ENCODE measurements at places on chromosomes 7 and 10. TPM values are rescaled to one million over a fixed set of nuclear protein-coding genes. Genes with fewer than 3 reads are reported as not detected.
A peak's percentile ranks its signal among the peaks of the same experiment; 100 is the strongest.

SPDYE11 gene
- under 0.01 TPM for total RNA-seq

A1CF gene
- not detected for total RNA-seq

GJD4 gene
- not detected for total RNA-seq

LRRC17 gene
- total RNA-seq: 15.5 TPM

RAB19 gene
- not detected for total RNA-seq

NKX1-2 gene
- total RNA-seq: under 0.01 TPM

GRCh38 chr7:157727964-157728615 is 391.3 kb downstream of the DNAJB6 start:
- no peak for DNase-seq

- DNase-seq: no peak
These were observed 9.7 kb downstream of the MINDY4 start for GRCh38 chr7:30780941-30781340.

GRCh38 chr10:110029450-110029849 is 21.7 kb downstream of the ADD3 start:
- no peak for DNase-seq

DNA sequence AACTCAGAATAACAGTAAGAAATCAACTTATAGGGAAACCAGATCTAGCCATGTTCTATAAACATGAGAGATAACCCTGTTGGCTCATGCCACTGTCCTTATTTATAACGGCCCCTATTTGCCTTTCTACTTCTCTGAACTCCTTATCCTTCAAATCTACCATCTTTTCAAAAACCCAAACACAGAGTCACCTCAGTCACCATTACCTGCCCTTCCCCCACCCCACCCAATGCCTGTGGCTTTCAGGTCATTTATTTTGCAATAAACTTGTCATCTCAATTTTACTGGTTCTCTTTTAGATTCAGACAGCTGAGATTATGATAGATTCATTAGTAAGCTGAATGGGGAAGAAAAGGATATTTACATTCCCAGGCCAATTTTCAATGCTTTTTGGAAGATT is 53.6 kb downstream of the KMT2C start:
- no peak for DNase-seq

DNA sequence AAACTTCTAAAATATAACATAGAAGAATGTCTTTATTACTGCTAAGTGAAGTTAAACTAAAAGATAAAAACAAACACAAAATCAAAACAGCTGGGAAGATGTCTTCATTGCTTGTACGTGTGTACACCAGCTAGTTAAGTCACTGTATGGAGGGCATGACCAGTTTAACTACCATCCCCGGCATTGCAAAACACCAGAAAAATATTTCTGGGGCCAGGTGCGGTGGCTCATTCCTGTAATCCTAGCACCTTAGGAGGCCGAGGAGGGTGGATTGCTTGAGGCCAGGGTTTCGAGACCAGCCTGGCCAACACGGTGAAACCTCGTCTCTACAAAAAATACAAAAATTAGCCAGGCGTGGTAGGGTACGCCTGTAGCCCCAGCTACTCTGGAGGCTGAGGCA is 19.2 kb upstream of the C7orf33 start:
- no peak for DNase-seq

DNA sequence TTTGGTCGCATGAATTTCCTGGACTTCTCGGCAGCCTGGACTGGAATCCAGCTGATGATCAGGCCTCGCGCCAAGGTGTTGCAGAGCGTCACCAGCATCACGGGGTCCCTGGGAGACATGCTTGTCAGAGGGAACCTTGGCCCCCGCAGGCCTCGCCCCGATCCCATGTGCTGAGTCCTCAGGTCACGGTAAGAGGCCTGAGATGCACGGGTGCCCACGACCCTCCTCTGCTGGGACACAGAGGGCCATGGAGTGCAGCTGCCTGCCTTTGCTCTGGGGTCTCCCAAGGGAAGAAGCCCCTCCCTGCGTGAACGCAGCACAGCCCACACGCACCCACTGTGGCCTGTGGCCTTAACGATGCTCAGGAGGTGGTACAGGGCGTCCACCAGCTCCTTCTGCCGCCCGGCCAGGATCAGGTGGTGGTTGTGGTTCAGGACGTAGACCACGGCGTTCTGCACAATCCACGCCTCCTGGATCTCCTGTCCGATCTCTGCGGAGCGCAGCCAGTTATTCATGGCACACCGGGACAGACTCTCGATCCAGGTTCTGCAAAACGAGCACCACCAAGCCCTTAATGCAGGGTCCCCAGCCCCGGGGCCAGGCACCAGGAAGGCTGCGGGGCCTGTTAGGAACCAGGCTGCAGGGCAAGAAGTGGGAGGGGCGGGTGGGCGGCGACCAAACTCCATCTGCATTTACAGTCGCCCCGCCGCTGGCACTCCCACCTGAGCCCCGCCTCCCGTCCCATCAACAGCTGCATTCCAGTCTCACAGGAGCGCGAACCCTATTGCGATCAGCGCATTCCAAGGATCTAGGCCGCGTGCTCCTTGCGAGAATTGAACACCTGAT is 29.4 kb downstream of the CFAP46 start:
- DNase-seq: no peak

- DNase-seq: no peak
These were observed 67.4 kb upstream of the ZNF438 start for GRCh38 chr10:31099094-31099493.

GRCh38 chr7:1691601-1692514 is 21.8 kb downstream of the ELFN1 start:
- DNase-seq: peak; percentile 28

DNA sequence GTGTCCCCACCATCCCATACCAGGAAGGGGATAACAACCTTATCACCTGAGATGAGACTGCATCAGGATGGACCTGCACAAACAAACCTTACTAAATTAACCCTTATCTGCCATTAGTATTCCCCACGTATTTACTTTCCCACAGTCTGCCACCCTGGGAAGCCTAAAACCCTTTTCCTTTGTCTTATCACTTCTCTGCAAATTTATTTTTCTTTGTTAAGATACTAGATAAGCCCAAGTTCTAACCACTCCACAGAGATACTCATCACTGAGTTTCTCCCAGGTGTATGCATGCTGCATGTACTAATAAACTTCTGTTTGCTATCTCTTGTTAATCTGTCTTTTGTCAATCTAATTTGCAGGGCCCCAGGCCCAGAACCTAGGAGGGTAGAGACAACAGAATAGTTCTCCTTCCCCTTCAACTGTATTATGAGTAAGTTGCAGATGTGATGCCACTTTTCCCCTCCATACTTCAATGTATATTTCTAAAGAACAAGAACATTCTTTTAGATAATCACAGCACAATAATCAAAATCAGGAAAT is 66.0 kb downstream of the ELMO1 start:
- no peak for DNase-seq

- DNase-seq: no peak
These were observed 1004.0 kb upstream of the C7orf33 start for GRCh38 chr7:147586526-147586925.

- DNase-seq: no peak
These were observed 298.6 kb upstream of the AKR1E2 start for GRCh38 chr10:4527281-4527970.

- DNase-seq: no peak
These were observed 31.3 kb downstream of the CACUL1 start for GRCh38 chr10:118723466-118723865.

GRCh38 chr7:120307991-120308545 is 35.1 kb downstream of the KCND2 start:
- DNase-seq: no peak

DNA sequence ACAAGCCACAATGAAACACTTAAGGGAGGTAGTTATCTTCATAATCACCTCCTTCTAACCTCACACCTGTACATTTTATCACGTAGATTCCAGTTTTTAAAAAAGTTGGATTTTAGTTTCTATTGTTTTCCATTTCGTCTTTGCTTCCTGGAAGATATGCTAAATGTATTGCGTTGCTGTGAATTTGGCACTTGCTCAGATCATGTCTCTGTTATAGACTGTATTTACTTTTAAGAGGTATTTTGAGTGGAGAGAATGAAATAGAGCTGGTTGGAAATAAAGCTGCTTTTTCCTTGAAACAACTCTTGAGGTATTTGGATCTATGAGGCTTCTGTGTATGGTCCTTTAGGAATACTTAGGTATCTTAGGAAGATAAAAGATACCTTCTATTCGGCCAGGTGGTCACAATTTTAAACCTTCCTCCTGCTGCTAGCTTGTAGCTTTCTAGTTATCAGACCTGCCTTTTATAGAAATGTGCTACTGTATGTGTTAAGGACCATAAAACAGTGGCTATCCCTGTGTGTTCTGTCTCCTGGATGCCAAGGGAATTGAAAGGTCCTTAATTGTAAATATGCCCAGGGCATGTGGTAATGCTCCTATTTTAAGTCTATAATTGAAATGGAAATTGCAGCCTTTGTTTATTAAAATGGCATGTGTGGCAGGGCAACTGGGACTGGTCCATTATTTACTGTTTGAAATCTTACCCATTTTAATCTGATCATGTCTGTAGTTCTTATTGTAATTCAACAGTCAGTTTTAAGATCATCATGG is 147.7 kb downstream of the SND1 start:
- DNase-seq: no peak

DNA sequence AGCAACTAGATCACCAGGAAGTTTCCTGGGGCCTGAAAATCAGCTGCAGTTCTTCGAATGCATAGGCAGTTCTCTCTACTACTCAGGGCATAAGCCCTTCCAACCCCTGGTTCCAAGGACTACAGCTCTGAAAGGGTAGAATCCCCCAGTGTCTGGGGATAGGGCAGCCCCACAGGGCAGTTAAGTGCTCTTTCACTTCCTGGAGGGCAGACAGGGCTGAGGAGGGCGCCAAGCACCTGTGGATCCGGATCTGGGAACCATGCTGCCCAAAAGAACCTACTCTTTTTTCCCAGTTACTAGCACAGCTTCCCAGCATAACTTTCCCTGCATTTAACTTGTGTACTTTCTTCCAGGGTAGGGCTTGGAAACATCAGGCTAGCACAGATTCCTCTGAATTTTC is 41.1 kb downstream of the CXCL12 start:
- no peak for DNase-seq

DNA sequence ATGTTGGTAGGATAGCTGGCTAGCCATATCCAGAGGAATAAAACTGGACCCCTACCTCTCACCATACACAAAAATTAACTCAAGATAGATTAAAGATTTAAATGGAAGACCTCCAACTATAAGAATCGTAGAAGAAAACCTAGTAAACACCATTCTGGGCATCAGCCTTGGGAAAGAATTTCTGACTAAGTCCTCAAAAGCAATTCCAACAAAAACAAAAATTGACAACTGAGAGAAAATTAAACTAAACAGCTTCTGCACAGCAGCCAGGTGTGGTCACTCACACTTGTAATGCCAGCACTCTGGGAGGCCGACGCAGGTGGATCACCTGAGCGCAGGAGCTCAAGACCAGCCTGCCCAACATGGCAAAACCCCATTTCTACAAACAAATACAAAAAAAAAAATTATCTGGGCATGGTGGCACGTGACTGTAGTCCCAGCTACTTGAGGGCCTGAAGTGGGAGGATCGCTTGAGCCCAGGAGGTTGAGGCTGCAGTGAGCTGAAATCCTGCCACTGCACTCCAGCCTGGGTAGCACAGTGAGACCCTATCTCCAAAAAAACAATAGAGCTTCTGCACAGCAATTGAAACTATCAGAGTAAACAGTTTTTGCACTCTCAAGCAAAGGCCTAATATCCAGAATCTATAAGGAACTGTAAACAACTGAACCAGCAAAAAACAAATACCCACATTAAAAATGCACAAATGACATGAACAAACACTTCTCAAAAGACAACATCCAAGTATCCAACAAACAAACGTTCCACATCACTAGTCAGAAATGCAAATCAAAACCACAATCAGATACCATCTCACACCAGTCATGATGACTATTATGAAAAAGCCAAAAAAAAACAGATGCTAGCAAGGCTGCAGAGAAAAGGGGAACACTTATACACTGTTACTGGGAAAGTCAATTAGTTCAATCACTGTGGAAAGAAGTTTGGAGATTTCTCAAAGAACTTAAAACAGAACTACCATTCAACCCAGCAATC is 4.8 kb downstream of the CRPPA start:
- no peak for DNase-seq

DNA sequence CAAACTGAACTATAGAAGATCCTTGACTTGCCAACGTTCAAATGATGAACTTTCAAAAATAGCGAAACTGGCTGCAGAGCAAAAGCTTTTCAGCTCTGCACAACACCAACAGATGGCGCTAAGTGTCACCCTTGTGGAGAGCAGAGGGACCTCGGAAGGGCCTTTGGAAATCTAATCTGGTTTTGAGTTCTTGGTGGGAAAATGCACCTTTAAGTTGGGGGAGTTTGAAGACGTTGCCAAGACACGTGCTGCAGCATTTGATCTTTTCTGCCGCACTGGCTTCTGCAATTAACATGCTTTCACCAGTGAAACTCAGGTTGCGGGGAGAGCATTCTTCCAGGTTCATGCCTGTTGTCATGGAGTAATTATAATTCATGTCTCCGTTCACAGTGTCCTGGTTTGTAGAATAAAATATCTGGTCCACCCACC is 26.3 kb upstream of the WDR11 start:
- peak; percentile 12 for DNase-seq

- no peak for DNase-seq
These were observed 14.1 kb downstream of the SUMF2 start for GRCh38 chr7:56078196-56078595.

- DNase-seq: no peak
These were observed 35.0 kb downstream of the YKT6 start for GRCh38 chr7:44235582-44236332.

DNA sequence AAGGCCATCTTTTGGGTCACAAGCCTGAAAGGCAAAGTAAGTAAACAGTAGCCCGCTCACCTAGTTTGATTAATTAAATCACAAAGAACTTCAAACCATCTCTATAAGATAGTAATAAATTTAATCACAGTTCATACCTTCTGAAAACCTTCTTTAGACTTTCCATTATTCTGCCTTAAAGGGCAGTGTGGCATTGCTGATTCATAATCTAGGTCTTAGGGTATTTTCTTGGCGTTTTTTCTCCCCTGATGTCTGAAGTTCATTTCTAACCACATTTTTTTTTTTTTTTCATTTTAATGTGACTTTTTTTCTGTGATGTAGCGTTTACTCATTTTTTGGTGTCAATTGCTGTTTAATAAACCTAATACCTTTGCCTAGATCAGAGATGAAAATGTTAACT is 27.5 kb downstream of the LOXL4 start:
- no peak for DNase-seq

DNA sequence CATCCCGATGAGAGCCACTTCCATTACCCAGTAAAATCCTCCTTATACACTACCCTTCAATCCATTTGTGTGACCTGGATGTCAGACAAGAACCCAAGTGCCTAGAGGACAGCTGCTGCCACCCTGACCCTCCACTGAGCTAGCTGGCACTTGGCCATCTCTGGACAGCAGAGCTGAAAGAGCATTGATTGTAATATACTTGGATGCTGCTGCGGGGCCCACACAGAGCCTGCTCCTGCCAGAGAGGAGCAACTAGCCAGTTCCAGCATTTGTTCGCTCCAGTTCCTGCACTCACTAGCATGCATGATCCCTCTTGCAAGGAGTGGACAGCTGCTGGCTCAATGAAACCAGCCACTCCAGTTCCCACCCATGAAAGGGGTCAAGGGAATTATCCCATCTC is 8.4 kb upstream of the TMEM254 start:
- DNase-seq: no peak

DNA sequence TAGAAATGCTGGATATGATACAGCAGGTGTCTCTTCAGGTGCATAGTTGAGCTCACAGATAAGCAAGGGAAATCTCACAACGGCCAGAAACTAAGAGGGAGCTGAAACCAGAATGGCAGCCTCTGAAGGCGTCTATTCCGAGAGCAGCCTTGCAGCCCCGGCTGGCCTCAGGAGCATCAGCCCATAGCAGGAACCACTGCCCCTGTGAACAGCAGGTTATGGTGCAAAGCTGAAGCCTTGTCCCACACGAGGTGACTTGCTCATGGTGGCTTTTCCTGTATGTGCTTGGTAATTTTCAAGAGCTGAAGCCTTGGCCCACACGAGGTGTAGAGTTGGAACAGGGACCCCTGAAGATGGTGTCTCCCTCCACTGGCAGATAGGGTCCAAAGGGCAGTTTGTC is 33.2 kb downstream of the BNIP3 start:
- DNase-seq: no peak
